ENCODE measurements at places on chromosomes 1 and 21.

DNA sequence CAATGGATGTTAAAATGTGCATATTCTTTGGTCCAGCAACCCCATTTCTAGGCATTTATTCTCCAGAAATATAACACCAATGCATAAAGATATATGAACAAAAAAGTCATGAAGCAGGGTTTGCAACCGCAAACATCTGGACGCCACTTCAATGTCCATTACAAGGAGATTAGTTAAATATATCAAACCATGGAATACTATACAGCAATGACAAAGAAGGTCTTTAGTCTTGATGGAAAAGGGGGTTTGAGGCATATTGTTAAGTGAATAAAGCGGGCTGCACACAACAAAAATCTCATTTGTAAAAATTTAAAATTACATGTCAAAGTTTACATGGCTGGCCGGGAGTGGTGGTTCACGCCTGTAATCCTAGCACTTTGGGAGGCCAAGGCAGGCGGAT lies 31.6 kb downstream of the RAP1GAP start:
- DNase-seq = no peak

GRCh38 chr1:37362594-37363385 lies 111.6 kb upstream of the ZC3H12A start:
- DNase-seq = no peak

GRCh38 chr1:31936981-31937299 lies 1.2 kb downstream of the PTP4A2 start:
- DNase-seq = no peak

DNA sequence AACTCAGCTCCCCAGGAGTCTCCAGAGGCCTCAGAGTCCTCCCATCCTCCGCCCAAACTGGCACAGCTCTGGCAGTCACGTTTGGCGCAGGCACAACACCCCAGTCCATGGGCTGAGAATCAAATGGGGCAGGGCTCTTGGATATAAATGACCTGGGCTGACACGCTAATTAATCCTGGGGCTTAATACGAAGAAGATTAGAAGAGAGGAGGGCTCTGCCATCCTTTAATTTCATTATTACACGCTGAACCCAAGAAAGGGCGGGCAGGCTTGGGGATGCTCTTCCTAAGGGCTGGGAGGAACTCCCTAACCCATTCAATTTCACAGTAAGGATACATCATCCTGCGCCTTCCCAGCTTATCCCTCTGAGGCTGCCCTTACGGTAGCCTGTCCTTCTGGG lies 2.4 kb downstream of the GRIK3 start:
- no peak for DNase-seq

- DNase-seq = no peak
These were observed 33.3 kb downstream of the ALG14 start for GRCh38 chr1:95039360-95040031.
